Glutamatergic neuron (in vitro differentiated cells): ENCODE measurements at places on chromosomes 3 and 15. TPM values are rescaled to one million over a fixed set of nuclear protein-coding genes. Genes with fewer than 3 reads are reported as not detected.

The IL5RA gene
- not detected for total RNA-seq

DNA sequence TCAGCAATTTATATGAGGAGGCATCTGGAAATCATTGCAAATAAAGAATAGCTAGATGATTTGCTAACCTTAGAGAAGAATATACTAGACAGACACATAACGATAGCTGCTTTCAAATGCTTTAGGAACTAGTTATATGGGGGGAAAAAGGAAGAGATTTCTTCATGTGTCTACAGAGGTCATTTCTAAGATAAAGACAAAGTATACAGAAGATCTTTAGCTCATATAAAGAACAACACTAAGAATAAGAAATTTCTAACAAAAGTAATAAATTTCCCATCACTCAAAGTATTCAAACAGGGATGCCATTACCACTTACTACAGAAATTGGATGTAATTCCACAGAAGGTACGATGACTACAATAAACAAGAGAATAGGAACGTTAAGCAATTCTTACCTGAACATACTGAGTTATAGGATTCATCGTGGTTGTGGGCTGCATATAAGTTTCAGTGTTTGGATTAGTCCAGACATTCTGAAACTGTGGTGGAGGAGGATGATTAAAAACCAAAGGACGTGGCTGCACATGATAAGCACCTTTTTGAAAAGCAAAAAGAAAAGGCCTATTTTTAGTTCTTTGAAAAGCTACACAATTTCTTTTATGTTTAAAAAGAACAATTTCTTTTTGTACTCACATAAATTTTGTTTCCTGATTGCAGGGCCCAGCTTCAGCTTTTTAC, 8.7 kb downstream of the DAZL start:
- H3K36me3 ChIP-seq = no peaks in the 10 kb centered on the region
- H3K4me1 ChIP-seq = peaks cover 2% of the 10 kb centered on the region
- no peak overlapping the region for H3K27ac ChIP-seq

GRCh38 chr15:31024330-31024729, 32.9 kb upstream of the MTMR10 start:
- H3K27ac ChIP-seq = no peak overlapping the region
- H3K27me3 ChIP-seq = peaks cover 2% of the 10 kb centered on the region
- no peak overlapping the region for H3K4me3 ChIP-seq
- H3K36me3 ChIP-seq = no peaks in the 10 kb centered on the region
- H3K4me1 ChIP-seq = no peaks in the 10 kb centered on the region
- DNase-seq = no peak

The EIF4E3 gene
- total RNA-seq = 21.9 TPM

DNA sequence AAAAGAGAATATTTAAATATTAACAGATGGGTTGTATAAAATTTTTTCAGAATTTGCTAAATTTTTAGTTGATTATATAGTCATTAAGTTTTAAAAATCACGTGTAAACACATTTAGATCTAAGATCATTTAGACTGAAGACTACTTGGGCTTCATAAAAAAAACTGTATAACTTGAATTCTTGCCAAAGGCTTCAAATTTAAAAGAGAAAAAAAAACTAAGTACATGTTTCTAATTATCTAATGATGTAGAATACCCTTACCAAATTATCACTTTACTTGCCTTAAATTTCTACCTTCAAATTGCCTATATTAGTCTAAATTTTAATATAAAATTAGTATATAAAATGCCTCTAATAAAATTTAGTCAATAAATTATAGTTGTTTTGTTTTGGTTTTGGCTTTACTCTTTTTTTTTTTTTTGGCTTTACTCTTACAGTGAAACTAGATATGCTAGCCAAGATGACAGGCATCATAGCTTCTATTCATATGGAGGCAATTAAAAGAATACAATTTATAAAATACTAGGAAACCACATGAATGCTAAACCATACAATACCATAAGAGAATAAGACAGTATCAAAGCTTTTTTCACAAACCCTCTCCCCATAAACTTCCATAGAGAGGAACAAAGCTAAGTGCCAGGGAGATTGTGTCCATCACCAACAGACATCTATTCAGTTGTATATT, 183.1 kb upstream of the KCNMB2 start:
- no peaks in the 10 kb centered on the region for H3K36me3 ChIP-seq
- no peak for DNase-seq
- no peak overlapping the region for H3K4me3 ChIP-seq
